WTC11 (cell line): ENCODE measurements at places on chromosomes 1 and 21. TPM values are rescaled to one million over a fixed set of nuclear protein-coding genes. Genes with fewer than 3 reads are reported as not detected.
A peak's percentile ranks its signal among the peaks of the same experiment; 100 is the strongest.

Gene ZNF683
- not detected in 3 replicates for total RNA-seq

DNA sequence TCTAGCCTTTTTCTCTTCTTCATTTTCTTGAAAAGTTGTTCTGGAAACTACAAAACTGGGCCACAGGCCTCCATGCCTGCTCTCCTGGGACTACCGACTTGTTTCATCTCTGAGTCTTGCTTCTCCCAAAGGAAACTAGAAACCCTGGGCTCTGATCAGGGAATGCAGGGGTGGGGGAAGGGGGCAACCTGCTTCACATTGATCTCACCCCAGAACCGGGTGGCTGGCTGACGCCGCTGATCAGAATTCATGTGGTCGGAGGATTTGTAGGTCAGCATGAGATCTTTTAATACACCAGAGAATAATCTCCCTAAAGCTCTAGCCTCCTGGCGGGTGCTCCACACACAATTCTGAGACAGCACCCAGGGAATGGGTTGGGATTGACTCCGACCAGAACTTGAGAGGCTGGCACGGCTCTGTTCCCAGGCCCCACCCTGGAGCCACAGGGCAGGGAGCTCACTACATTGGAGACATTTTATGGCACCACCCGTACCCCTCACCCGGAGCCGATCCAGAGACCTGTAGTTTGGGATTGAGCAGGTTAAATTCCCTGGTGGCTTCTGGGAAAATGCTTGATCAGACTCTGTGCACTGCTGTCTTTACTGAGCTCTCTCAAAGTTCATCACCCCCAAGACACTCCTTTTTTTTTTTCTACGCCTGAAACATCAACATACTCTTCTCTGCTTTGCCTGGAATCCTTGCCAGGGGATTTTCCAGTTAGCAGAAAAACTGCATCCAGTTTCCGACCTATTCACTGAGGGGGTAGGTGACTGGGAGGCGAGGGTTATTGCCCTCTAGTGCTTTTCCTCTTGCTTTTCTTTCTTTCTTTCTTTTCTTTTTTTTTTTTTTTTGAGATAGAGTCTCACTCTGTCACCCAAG lies 12.2 kb upstream of the ARHGEF10L start:
- H3K4me1 ChIP-seq = peaks cover 36% of the 10 kb centered on the region
- peaks cover 4% of the 10 kb centered on the region; the same call in 1 of the 2 replicates for H3K27me3 ChIP-seq
- DNase-seq = no peak
- H3K4me3 ChIP-seq = no peak overlapping the region
- no peaks in the 10 kb centered on the region for H3K36me3 ChIP-seq

GRCh38 chr1:1175221-1176062 lies 1.8 kb downstream of the TTLL10 start:
- no peak overlapping the region for H3K27ac ChIP-seq
- DNase-seq = peak; percentile 7
- no peaks in the 10 kb centered on the region for H3K36me3 ChIP-seq
- no peak overlapping the region for H3K4me3 ChIP-seq
- peaks cover 19% of the 10 kb centered on the region for H3K27me3 ChIP-seq

- peaks cover 6% of the 10 kb centered on the region for H3K27me3 ChIP-seq
- no peaks in the 10 kb centered on the region; the same call in 1 of the 2 replicates for H3K36me3 ChIP-seq
- no peak overlapping the region for H3K27ac ChIP-seq
- no peak for DNase-seq
Measured at GRCh38 chr1:247440001-247440620, 17.8 kb downstream of the OR2B11 start.

DNA sequence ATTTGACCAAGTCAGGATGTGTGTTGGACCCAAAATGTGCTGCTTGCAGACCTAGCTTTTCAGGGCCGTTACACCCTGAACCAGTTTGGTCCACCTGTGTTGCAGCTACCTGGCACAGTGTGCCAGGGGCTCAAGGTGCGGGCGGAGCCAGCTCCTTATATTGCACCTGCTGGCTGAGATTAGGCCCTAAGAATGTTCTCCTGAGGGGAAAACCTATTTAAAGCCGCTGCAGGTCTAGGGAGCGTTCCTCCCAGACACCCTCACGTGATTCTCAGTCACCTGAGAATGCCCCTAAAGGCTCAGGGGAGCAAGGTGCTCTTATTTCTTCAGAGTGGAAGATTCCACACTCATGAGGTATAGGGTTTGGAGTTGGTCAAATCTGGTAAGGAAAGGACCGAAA lies 12.0 kb downstream of the GSTM3 start:
- H3K4me1 ChIP-seq = peaks cover 13% of the 10 kb centered on the region
- H3K27me3 ChIP-seq = peaks cover 39% of the 10 kb centered on the region
- H3K36me3 ChIP-seq = peaks cover 23% of the 10 kb centered on the region
- no peak for DNase-seq
- H3K27ac ChIP-seq = no peak overlapping the region

Gene CYP4X1
- 1.3 to 1.9 TPM (median 1.4 TPM) in 3 replicates for total RNA-seq

GRCh38 chr21:34670220-34670961 lies 1.6 kb downstream of the CLIC6 start:
- H3K27me3 ChIP-seq = peaks cover 73% of the 10 kb centered on the region
- H3K27ac ChIP-seq = no peak overlapping the region
- H3K4me3 ChIP-seq = peak overlapping the region; percentile 85
- H3K4me1 ChIP-seq = peaks cover 19% of the 10 kb centered on the region
- DNase-seq = peak; percentile 56

GRCh38 chr1:66416295-66416694 lies 117.7 kb upstream of the SGIP1 start:
- no peak overlapping the region for H3K27ac ChIP-seq
- H3K4me3 ChIP-seq = no peak overlapping the region
- H3K4me1 ChIP-seq = no peaks in the 10 kb centered on the region
- H3K36me3 ChIP-seq = peaks cover 32% of the 10 kb centered on the region

Gene GFI1
- 0.18 to 0.46 TPM (median 0.35 TPM) in 3 replicates for total RNA-seq

Gene CD101
- 1.3 to 1.6 TPM (median 1.4 TPM) in 3 replicates for total RNA-seq

- H3K4me3 ChIP-seq = no peak overlapping the region
- 0 out of 2 replicates have a peak, but pooled peaks cover 4% of the 10 kb centered on the region for H3K4me1 ChIP-seq
- peaks cover 38% of the 10 kb centered on the region for H3K36me3 ChIP-seq
- no peak for DNase-seq
- 0 out of 2 replicates have a peak overlapping the region, but pooled peaks have one; percentile 68 for H3K27ac ChIP-seq
- no peaks in the 10 kb centered on the region for H3K27me3 ChIP-seq
Measured at GRCh38 chr1:174916846-174917245, 82.9 kb upstream of the CACYBP start.

DNA sequence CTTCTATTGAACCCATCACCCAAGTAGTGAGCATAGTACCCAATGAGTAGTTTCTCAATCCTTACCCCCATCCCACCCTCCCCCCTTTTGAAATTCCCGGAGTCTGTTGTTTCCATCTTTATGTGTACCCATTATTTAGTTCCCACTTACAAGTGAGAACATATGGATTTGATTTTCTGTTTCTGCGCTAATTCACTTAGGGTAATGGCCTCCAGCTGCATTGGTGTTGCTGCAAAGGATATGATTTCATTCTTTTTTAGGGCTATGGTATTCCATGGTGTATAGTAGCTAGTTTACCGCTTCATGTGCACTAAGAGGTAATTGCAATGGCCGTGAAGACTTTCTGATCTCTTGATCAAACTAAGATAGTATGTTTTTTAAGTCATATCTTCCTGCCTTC lies 107.5 kb upstream of the SERTAD4 start:
- no peak overlapping the region for H3K27ac ChIP-seq
- no peaks in the 10 kb centered on the region for H3K36me3 ChIP-seq
- no peaks in the 10 kb centered on the region for H3K27me3 ChIP-seq
- H3K4me1 ChIP-seq = peaks cover 9% of the 10 kb centered on the region
- DNase-seq = no peak
- no peak overlapping the region for H3K4me3 ChIP-seq

Gene CELSR2
- 26.8 to 31.3 TPM (median 28.2 TPM) in 3 replicates for total RNA-seq

Gene SLC25A33
- total RNA-seq = 8.8 to 9.3 TPM (median 9.2 TPM) in 3 replicates

Gene GJB4
- 0.07 to 0.23 TPM (median 0.09 TPM) in 3 replicates for total RNA-seq

DNA sequence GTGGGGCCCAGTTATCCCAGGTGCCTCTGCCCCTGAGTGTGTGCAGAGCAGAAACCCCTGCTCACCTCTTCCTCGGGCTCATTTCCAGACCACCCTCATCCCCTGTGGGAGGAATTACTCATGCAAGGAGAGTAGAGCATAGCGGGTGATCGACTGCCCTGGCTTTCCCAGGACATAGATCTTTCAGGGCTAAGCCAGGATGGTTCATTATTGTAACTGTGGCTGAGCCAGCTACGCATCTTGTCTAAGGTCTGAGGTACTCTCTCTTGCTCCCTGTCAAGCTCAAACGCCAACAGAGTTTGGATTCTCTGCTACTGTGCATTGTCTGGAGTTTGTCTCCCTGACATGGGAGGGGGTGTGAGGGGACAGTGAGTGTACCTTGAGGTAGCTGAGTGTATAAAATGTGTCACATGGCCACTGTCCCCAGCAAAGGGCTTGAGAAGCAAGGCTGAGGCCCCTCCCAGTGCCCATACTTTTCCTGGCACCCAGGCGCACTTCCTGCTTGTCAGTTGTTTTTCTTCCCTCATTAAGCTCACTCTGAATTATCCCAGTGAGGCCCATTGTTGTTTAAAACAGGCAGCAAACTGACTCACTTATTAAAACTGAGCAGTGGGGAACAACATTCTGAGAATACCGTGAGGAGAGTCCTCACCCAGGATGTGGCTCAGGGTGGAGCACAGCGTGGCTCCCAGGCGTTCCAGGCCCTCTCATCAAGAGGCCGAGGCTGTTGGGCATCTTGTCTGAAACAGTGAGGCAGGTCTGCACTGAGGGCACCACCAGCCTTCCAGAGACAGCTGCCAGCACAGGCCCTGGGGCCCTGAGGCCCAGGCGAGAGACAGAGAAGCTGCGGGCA lies 92.9 kb downstream of the LAMC2 start:
- no peak for DNase-seq
- H3K4me1 ChIP-seq = peaks cover 42% of the 10 kb centered on the region
- H3K4me3 ChIP-seq = no peak overlapping the region
- H3K27ac ChIP-seq = peak overlapping the region; percentile 57
- no peaks in the 10 kb centered on the region for H3K36me3 ChIP-seq
- no peaks in the 10 kb centered on the region for H3K27me3 ChIP-seq

Gene SELL
- 0.26 to 0.85 TPM (median 0.41 TPM) in 3 replicates for total RNA-seq

- H3K36me3 ChIP-seq = no peaks in the 10 kb centered on the region
- no peak overlapping the region for H3K4me3 ChIP-seq
- no peak for DNase-seq
- peaks cover 27% of the 10 kb centered on the region for H3K4me1 ChIP-seq
- no peak overlapping the region for H3K27ac ChIP-seq
- no peaks in the 10 kb centered on the region for H3K27me3 ChIP-seq
Measured at GRCh38 chr1:223514644-223515043, 121.4 kb downstream of the CCDC185 start.

DNA sequence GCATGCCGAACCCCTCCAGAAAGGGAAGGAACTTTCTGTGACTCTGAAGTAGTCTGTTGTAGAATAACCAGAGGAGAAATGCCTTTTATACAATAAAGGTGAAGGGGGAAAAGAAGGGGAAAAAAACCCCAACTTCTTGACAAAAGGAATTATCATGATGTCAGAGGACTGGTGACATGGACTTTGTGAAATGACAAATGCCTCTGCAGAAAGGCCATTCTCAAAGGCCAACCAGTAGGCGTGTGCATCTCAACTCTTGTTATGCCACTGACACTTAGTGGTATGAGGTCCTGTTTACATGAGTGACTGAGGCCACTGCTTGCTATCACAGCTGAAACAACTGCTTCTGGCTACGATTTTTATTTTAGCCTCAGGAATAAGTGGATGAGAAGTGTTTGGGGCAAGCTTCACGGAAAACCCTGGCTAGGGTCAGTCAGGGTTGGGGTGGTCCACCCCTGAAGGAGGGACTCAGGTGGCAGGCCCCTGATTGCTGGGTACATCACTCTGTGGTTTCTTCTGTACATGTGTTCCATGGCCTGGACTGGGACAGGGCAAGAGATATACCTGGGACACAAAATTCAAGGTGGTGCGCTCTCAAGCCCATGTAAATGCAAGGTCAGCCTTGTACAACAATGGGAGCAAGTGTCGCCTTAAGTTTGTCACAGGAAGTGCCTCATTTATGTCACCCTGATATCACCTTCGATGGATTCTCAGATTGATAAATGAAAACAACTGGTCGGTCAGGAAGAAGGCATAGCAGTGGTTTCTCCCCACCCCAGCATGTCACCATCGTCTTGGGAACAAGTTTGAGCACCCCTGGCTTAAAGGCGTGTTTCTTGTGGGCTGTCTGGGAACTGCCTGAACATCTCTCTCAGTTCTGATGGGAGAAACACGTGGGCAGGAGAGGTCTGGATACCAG lies 12.4 kb downstream of the RUNX1 start:
- no peaks in the 10 kb centered on the region for H3K36me3 ChIP-seq
- no peak overlapping the region for H3K27ac ChIP-seq
- no peak for DNase-seq
- H3K4me3 ChIP-seq = no peak overlapping the region

- peaks cover 100% of the 10 kb centered on the region for H3K27me3 ChIP-seq
- H3K27ac ChIP-seq = no peak overlapping the region
- H3K36me3 ChIP-seq = peaks cover 7% of the 10 kb centered on the region
- peaks cover 72% of the 10 kb centered on the region for H3K4me1 ChIP-seq
- H3K4me3 ChIP-seq = no peak overlapping the region
- DNase-seq = no peak
Measured at GRCh38 chr1:50426108-50426700, 3.0 kb upstream of the DMRTA2 start.

- H3K4me3 ChIP-seq = no peak overlapping the region
- peaks cover 34% of the 10 kb centered on the region for H3K36me3 ChIP-seq
- no peaks in the 10 kb centered on the region for H3K27me3 ChIP-seq
- H3K4me1 ChIP-seq = no peaks in the 10 kb centered on the region
- H3K27ac ChIP-seq = no peak overlapping the region
- DNase-seq = no peak
Measured at GRCh38 chr1:226882187-226882586, 11.8 kb downstream of the PSEN2 start.

DNA sequence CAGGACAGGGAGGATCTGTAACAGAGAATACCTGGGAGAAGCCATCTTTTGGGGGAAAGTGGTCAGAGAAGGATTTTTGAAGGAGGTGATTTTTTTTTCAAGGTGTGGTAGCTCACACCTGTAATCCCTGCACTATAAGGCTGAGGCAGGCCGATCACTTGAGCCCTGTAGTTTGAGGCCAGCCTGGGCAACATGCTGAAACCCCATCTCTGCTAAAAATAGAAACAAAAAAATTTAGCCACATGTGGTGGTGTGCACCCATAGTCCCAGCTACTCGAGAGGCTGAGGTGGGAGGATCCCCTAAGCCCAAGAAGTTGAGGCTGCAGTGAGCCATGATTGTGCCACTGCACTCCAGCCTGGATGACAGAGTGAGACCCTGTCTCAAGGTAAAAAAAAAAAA lies 67.4 kb upstream of the ARTN start:
- H3K4me1 ChIP-seq = no peaks in the 10 kb centered on the region
- no peak for DNase-seq
- no peak overlapping the region for H3K27ac ChIP-seq
- no peaks in the 10 kb centered on the region for H3K36me3 ChIP-seq
- no peak overlapping the region for H3K4me3 ChIP-seq

DNA sequence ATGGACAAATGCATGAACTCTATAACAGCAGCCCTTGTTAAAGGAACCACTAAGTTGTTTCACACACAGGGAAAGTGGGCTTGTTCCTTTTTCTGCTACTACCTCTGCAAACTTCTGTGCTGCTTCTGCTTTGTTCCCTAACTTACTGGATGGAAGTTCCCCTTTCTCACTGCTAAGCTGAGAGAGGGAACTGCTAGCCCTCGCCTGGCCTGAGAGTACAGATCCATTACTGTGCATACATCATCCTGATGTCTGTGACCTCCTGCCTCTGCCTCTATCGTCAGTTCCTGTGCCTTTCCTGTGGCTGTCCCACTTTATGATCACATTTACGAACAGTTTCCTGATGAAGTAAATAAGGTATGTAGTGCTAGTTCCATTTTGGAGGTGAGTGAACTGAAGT lies 3.5 kb downstream of the GNAT2 start:
- no peaks in the 10 kb centered on the region for H3K27me3 ChIP-seq
- DNase-seq = no peak
- no peak overlapping the region for H3K27ac ChIP-seq
- no peaks in the 10 kb centered on the region for H3K36me3 ChIP-seq
- no peak overlapping the region for H3K4me3 ChIP-seq
